ENCODE measurements at places on chromosomes 4 and X. TPM values are rescaled to one million over a fixed set of nuclear protein-coding genes. Genes with fewer than 3 reads are reported as not detected.

The TRAM1L1 gene
- polyA plus RNA-seq: not detected

The BST1 gene
- polyA plus RNA-seq: 0.46 TPM

DNA sequence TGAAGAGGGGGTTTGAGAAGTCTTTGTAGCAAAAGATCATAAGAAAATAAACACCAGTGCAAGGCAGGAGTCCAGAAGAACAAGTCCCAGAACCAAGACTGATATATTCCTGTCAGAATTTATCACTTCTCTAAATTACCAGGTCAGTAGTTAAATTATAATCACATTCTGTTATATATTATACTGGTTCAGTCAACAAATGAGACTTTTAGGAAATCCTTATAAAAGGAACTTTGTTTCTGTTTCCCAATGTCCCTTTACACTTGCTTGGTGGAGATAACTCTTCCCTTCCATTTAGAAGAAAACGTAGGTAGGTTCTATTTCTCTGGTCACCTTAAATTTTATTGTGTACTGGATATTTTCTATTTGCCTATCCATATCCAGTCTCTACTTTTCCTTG lies 21.1 kb downstream of the GBA3 start:
- no peak for DNase-seq

DNA sequence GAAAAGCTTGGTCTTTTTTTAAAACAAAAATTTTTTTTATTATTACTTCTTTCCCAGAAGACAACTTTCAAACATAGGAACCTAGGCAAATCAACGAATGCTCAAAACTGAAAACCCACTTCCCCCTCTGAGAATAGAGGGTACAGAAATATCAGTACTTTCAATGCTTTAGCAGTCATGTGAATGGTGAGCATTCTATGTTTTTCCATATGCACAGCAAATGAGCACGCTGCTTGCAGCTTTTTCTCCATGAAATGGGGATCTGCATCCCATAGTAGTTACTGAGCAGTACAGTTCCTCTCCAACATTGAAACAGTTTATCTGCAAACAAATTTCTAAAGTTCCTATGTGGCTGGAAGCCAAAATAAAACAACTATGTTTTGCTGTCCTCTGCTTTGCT lies 108.4 kb upstream of the BMP2K start:
- no peak for DNase-seq

The GPRASP3 gene
- 0.33 TPM for polyA plus RNA-seq

- no peak for DNase-seq
Observed at GRCh38 chr4:48046059-48046458, 29.5 kb downstream of the NIPAL1 start.

The TRIM61 gene
- polyA plus RNA-seq: 2.4 TPM

The LRAT gene
- polyA plus RNA-seq: not detected

- DNase-seq: no peak
Observed at GRCh38 chr4:99215521-99215920, 3.5 kb downstream of the ADH6 start.

The PRR32 gene
- polyA plus RNA-seq: not detected
